NCI-H187 treated with DMSO at 0.1 percent for 48 hours (cell line): ENCODE measurements at places on chromosomes 1 and 21.

DNA sequence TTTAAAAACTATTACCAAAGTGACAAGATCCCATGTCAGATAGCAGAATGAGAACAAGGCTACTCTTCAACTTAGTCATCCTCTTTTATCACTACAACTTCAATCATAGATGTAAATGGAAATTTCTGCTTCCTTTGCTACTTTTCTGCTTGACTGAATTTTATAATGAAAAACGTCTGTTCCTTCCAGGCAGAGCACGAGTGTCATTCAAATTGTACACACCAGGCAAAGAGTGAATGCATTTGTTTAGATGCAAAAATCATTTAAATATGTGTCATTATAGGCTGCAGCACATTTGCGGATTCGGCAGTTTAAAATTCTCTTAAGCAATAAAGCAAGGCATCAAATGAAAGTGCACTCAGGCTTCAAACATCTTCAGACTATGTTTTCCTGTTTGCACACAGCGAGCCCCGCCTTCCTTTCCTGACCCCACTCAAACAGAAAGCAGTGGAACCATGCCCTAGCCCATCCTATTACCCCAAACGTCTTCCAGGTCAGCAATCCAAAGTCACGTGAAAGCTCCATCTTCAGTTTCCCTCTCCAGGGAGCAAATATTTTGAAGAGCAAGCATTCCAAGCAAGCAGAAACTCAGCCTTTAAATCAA lies 99.6 kb downstream of the APP start:
- peak; percentile 29 for DNase-seq

- no peak for DNase-seq
Measured at GRCh38 chr1:171172471-171172870, 12.6 kb upstream of the FMO2 start.

- DNase-seq = no peak
Measured at GRCh38 chr21:29238053-29238966, 60.4 kb upstream of the BACH1 start.

DNA sequence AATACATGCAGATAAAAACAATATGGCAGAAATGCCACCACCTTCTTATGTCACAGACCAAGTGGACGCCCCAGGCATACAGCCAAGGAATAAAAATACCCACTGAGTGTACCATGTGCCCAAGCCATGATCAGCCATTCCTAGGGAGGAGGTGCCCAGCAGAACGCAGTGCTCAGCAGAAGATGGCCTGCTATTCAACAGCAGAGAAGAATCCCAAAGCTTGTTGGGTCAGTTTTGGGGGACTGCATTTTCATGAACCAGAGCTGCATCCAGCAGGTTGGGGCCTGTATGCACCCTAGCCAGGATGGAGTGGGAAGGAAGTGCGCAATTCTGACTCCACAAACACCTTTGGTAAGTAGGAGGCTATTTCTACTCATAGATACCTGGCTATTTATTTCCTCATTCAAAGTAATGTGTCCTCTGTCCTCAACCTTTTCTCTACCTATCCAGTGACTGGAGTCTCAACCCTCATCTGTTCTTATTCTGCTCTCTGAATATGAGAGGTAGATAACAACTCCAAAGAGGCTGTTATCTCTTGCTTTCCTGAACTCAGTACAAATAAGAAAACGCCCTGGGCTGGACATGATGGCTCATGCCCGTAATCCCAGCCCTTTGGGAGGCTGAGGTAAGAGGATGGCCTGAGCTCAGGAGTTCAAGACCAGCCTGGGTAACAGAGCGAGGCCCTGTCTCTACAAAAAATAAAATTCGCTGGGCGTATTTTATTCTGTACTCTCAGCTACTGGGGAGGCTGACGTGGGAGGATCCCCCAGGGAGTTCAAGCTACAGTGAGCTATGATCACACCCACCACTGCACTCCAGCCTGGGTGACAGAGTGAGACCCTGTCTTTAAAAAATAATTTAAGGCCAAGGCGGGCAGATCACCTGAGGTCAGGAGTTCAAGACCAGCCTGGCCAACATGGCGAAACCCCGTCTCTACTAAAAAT lies 2.5 kb upstream of the PLEKHM2 start:
- DNase-seq = no peak

GRCh38 chr1:112565800-112566199 lies 53.1 kb downstream of the ST7L start:
- no peak for DNase-seq

GRCh38 chr1:225406976-225407725 lies 20.7 kb downstream of the LBR start:
- DNase-seq = no peak

- DNase-seq = no peak
Measured at GRCh38 chr1:107100331-107100984, 40.4 kb upstream of the NTNG1 start.

GRCh38 chr1:201307760-201308499 lies 24.6 kb downstream of the PKP1 start:
- no peak for DNase-seq

- DNase-seq = no peak
Measured at GRCh38 chr1:203691447-203691846, 64.8 kb downstream of the ATP2B4 start.

DNA sequence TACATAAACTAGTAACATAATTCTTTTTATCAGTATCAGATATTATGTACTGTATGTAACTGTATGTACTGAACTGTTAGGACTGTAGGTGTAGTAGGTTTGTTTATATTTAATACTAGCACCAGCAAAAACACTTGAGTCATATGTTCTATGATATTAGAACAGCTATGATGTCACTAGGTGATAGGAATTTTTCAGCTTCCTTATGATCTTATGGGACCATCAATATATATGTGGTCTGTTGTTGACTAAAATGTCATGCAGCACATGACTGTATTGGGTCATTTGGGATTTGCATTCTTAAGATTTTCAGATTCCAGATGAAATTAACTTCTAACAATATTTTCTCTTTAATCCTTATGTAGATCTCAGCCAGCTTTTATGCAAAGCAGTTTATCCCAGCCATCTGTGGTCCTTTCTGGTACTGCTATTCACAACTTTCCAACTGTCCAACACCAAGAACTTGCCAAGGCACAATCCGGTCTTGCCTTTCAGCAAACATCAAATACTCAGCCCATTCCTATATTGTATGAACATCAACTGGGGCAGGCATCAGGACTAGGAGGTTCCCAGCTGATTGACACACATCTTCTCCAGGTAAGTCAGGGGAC lies 38.3 kb upstream of the MYOCOS start:
- no peak for DNase-seq

- DNase-seq = no peak
Measured at GRCh38 chr1:205190845-205191577, 20.5 kb downstream of the DSTYK start.
